ENCODE measurements at places on chromosomes 12 and 14.

GRCh38 chr12:69501154-69501895 is 31.1 kb downstream of the FRS2 start:
- no peak for DNase-seq

GRCh38 chr12:116436561-116437249 is 122.5 kb upstream of the MAP1LC3B2 start:
- DNase-seq: no peak

DNA sequence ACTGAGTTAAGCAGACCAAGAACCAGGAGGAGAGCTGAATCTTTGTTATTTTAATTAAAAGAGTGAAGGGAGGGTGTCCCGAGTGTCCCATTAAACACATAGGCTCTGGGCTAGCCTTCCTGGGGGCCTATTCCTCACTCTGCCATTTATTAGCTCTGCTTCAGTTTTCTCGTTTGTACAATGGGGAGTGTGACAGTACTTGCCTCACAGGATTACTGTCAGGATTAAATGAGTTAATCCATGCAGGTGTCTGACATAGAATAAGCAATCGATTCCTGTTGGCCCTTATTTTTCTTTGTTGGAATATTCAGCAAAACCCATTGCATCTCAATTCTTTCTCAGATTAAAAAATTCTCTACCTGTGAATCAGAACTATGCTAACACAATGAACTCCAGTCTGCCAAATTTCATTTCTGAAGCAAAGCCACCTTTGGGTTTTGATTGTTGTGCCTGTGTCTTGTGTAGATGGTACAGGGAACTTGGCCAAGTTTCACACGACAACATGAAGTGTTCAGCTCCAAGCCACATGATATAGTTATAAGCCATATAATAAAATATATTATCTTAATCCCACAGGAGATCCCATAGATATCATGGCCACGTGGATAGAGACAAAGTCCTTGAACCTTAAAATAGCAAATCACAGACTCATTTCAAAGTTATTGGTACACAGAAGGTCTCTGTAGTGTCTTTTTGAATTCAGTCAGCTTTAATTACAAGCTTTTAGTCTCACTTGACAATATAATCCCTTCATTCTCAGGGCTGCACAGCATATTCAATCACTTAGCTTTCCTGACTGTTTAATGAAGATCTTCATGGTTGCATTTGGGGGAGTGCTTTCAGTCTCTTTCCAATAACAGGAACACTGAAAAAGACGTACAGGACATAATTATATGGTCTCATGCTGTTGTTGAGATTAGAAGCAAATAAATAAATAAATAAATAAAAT is 34.4 kb upstream of the CRY1 start:
- no peak for DNase-seq

DNA sequence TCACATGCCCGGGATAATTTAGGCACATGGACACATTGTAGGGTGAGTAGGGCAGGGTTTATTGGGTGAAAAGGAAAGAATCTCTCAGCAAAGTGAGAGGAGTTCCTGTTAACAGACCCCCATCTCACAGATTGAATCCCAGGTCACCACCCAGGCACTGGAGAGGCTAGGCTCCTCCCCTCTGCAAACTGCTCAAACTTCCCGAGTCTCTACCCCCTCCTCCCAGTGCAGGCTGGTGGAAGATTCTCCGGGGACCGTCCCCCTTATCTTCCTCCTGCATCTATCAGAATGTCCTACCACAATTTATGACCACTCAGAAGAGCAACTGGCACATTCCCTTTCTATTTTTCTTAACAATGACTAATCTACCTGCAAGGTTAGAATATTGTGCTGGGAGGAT is 126.0 kb downstream of the NTF3 start:
- DNase-seq: no peak

DNA sequence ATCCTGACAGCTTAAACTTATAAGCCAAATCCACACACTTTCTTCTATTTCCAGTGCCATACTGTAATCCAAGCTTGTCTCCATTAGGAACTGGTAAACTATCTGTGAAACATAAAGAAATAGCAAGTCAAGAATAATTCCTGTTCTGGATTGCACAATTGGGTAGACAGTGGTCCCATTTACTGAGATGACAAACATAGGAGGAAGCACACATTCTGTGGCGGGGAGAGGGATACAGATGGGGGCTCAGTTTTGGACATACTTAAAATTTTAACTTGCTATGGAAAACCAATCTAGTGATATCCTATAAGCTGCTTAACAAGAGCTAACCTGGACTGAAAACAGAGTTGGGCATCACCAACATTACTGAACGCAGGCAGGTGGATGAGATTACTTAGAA is 16.3 kb downstream of the MAP4K5 start:
- DNase-seq: no peak

- DNase-seq: no peak
These were observed 41.8 kb downstream of the DIO3 start for GRCh38 chr14:101603096-101603495.

DNA sequence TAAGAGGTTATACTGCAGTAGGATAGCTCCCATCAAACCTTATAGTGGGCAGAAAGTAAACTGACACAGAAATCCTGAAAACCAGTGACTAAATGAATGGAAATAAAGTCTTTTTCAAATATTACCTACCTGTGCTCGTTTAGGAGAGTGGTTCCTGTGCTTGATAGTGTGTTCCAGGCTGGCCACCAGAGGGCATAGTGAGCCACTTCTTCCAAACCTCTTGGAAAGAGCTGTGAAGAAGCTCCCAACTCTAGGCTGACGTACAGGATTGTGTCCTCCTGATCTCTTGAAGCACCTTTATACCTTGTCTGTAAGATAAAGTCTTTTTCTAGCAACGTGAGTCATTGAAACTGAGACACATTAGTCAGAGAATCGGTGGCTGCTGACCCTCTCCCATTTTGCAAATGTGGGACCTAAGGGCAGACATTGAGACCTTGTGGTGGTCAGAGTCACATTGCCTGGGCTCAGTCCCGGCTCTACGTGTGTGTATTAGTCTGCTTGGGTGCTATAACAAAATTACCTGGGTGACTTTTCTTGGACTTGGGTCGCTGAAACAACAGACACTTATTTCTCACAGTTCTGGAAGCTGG is 17.6 kb downstream of the TDP1 start:
- DNase-seq: peak; percentile 44

- DNase-seq: no peak
These were observed 569.3 kb upstream of the LRFN5 start for GRCh38 chr14:41037388-41037787.

- no peak for DNase-seq
These were observed 135.1 kb downstream of the ERC1 start for GRCh38 chr12:1126091-1126490.

GRCh38 chr12:41802803-41803202 is 341.9 kb downstream of the GXYLT1 start:
- DNase-seq: no peak

- DNase-seq: no peak
These were observed 1749.6 kb upstream of the FLRT2 start for GRCh38 chr14:83780321-83780720.

DNA sequence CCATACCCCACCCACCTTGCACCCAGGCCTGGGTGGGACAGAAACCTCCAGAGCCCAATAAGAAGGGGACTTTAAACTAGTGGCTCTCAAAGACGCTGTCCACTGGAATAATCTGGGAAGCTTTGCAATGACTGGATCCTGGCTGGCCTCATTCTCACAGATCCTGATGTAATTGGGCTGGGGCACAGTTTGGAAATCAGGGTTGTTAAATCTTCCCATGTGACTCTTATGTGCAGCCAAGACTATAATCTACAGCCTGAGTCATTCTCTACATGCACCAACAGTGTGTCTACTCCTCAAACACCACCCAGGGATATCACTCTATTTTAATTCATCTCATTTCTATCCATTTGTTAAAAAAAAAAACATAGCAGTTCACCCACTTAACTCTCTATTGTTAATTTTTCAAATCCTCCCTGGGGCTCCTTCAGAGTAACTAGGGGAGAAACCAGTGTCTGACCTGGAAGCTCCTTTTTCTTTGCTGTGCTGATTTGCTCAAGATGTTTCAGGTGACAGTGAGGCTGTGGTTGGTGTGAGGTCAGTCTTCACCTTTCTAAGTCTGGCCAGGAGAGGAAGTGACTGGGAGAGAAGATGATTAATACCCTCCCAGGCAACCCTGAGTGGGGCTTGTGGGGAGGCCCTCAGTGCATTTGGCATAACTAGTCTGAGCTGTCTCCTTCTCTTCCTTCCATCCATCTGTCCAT is 211.6 kb upstream of the SFSWAP start:
- no peak for DNase-seq

GRCh38 chr12:22130671-22131070 is 84.7 kb downstream of the CMAS start:
- no peak for DNase-seq
